ENCODE measurements at places on chromosomes 12 and 14.

DNA sequence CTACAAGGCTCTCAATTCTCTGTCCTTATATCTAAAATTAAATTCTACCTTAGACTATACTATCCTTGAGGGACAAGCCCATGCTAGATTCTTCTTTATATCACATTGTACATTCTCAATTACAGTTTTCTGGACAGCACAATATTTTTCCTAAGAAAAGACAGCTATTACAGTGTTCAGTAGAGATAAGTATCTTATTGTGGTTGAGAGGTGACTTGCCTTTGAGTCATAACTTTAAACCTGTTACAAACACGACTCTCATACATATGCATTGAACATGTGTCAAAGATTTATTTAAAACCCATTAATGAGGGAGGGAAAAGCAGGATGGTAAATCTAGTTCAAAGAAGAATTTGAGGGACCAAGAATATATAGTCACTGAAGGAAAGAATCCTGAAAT, 61.1 kb downstream of the TPH2 start:
- no peak for DNase-seq

- peak; percentile 79 for DNase-seq
These were observed 2.1 kb downstream of the DDN start for GRCh38 chr12:48996794-48997718.

- DNase-seq, result no peak
These were observed 24.4 kb upstream of the TC2N start for GRCh38 chr14:91891721-91892220.

DNA sequence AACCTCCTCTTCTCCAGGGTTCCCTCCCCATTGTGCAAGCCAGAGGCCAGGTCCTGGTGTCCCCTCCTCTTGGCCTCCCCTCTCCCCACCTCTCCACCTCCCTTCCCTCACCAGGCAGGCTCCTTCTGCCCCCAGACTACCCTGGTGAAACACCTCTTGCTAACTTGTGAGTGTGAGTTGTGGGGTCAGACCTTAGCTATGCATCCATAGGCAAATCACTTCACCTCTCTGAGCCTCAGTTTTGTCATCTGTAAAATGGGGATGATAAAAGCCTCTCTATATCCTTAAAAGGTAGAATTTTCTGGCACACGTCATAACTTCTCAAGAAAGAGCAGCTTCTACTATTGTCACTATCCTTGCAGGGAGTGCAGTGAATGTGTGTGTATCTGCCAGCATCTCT, 7.9 kb upstream of the DIO3 start:
- no peak for DNase-seq

DNA sequence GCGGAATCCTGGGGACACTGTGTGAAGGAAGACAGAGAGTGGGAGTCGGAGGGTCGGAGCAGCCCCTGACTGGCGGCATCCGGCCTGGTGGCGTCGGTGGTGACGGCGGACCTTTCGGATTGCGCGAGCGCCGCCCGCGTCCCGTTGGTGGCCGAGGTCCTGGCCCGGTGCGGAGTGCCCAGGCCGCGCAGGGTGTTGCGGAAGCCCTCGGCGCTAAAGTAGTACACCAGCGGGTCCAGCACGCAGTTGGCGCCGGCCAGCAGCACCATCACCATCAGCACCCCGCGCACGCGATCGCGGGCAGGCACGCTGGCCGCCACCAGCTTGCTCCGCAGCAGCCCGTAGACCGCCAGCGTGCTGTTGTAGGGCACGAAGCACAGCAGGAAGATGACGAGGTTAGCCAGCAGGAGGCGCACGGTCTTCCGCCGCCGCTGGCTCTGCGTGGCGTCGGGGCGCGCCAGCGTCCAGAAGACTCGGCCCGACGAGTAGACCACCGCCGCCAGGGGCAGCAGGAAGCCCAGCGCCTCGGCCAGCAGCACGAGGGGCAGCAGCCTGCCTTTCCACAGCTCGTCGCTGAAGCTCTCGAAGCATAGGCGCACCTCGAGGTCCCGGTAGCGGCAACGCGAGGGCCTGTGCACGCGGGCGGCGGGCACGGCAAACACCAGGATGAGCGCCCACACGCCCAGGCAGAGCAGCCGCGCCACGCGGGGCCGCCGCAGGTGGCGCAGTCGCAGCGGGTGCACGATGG, 13.1 kb upstream of the CHD4 start:
- peak; percentile 69 for DNase-seq

GRCh38 chr12:76915361-76916169, 36.7 kb upstream of the CSRP2 start:
- peak; percentile 54 for DNase-seq

GRCh38 chr14:37594238-37594970, 645 bp downstream of the FOXA1 start:
- DNase-seq, result peak; percentile 76

GRCh38 chr14:54749727-54750126, 152.9 kb downstream of the GCH1 start:
- DNase-seq, result no peak

DNA sequence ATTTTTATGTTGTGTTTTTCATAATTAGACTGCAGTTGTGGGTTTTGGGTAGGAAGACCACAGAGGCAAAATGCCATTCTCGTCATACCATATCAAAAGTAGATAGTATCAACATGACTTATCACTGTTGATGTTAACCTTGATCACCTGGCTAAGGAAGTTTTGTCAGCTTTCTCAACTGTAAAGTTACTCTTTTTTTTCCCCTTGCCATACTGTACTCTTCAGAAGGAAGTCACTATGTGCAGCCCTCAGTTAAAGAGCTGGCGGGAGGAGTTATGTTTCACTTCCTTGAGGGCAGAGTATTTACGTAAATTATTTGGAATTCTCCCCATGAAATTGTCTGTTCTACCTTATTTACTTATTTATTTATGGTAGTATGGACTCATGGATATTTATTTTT, 78.7 kb downstream of the PRORP start:
- no peak for DNase-seq

DNA sequence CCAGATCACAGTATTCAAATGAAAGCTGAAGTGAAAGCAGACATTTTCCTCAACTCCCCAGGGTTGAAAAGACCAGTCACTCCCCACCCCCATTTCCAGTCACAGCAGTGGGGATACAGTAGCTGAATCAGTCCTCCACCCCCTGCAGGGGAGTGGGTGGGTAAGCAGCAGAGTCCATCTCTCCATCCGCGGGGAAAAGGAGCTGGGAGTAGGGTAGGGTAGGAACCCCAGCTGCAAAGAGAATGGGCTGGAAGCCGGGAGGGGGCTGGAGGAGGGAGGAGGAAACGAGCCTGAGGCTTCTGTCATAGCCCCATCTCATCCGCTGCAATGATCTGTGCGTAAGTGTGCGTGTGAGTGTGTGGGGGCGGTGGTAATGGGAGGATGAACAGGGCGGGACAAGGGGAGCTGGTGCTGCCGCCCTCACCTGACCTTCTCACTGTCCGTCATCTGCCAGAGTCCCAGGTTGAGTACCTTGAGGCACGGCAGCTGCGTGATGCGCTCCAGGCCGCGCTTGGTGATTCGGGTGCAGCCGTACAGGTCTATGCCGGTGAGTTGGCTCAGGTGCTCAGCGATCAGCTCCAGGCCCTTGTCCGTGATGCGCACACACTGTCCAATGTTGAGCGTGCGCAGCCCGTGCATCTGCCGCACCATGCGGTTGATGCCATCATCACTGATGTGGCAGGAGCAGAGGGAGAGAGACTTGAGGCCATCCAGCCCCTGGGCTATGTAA, 1.8 kb downstream of the FBXL14 start:
- peak; percentile 52 for DNase-seq

DNA sequence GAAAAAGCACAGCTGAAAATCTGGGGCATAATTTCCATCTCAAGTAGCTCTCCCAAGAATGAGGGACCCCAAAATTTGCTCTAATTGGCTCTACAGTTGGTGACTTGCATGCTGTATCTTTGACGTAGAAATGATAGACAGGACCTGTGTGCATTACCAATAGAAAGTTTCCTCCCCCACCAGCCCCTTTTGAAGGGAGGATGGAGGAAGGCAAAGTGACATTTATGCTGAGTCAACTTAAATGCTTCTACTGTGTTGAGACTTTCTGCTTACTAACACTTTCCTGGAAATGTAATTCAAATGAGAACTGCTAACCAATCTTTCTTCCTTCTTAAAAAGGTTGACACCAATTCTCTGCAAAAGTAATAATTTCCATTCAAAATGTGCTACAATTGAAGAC, 31.9 kb downstream of the TSPAN8 start:
- no peak for DNase-seq

- no peak for DNase-seq
These were observed 187.0 kb upstream of the FOXN3 start for GRCh38 chr14:89603938-89604480.

GRCh38 chr12:47504775-47505446, 200.9 kb downstream of the RPAP3 start:
- DNase-seq, result peak; percentile 52

DNA sequence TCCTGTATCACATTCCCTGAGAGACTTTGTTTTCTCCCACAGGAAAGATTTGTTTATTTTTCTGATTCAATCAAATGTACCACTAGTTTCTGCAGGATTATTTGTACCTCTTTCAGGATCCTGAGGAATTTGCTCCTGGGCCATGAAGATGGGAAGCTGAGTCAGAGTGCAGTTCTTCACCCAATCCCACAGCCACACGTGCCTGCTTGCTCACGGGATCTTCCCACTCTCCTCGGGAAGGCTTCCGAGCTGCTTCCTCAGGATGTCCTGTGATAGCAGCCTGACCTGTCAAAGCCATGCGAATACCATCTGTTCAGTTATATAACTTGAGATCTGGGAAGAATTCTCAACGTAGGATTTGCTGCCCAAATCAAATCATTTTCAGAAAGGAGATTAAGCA, 41.8 kb upstream of the HIF1A start:
- DNase-seq, result peak; percentile 74

DNA sequence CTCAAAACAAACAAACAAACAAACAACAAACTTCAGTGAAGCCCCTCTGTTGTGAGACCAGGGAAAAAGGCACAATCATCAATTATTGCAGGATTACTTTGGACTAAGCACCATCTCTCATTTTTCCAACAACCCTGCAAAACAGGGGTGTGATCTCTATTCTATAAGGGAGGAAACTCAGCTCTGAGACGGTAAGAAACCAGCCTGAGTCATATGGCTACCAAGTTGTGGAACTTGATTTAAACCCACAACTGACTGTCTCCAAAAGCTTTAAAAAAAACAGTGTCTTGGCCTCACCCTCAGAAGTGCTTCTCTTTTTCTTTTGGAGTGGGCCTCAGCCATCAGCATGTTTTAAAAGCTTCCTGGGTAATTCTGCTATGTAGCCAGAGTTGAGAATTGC, 49.8 kb downstream of the RIN3 start:
- DNase-seq, result peak; percentile 39

GRCh38 chr14:71448431-71449315, 483.6 kb upstream of the RGS6 start:
- no peak for DNase-seq

GRCh38 chr12:2752676-2753371, 41.9 kb upstream of the FKBP4 start:
- peak; percentile 90 for DNase-seq

DNA sequence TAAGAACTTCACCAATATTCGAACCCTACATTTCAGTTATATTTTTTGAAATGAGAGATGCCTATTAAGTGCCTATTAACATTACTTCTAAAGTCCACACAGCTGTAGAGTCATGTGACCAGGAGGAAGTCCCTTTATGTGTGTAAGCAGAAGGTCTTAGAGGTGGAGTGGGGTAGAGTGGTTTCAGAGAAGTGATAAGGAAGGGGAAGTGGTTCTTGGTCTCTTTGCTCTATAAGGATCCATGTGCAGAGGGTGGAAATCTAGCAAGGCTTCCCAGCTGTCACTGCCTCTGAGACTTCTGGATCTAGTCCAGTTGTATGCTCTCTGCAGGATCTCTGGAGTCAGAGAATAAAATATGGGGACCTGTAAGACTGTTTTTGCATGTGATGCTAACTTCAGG, 673.9 kb downstream of the FLRT2 start:
- no peak for DNase-seq

DNA sequence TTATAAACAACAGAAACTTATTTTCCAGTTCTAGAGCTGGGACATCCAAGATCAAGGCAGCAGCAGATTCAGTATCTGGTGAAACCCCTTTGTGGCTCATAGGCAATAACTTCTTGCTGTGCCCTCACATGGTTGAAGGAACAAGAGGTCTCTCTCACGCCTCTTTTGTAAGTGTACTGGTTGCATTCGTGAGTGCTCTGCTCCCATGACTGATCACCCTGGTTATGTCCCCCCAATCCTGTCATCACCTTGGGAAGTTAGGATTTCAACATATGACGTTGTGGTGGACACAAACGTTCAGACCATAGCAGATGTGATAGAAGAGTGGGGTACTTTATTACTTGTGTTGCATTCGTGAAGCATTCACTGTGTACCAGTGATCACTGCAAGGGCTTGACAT, 184.0 kb downstream of the SRGAP1 start:
- DNase-seq, result peak; percentile 25

DNA sequence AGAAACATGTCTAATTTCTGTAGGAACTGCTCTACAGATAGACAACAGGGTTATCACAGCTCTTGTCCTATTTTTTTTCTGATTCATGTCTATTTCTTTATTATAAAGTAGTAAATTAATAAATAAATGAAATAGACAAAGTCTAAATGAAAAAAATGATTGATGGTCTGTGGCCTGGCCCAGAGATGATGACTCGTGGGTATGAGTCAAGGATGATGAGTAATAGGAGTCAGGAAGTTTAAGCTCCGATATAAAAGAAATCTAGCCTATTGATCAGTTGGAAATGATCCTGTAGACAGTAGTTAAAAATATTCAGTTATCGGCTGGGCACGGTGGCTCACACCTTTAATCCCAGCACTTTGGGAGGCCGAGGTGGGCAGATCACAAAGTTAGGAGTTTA, 90.6 kb upstream of the RTL1 start:
- DNase-seq, result peak; percentile 16

- no peak for DNase-seq
These were observed at the start of gene TDRD9 for GRCh38 chr14:103928011-103928890. TSS of gene TDRD9 (plus strand) at chr14:103928456. CDS start at chr14:103928510, 54 bp downstream.
